ENCODE measurements at places on chromosomes 6 and 20.

- no peak for DNase-seq
These were observed 64.3 kb upstream of the AFDN start for GRCh38 chr6:167762259-167762962.

DNA sequence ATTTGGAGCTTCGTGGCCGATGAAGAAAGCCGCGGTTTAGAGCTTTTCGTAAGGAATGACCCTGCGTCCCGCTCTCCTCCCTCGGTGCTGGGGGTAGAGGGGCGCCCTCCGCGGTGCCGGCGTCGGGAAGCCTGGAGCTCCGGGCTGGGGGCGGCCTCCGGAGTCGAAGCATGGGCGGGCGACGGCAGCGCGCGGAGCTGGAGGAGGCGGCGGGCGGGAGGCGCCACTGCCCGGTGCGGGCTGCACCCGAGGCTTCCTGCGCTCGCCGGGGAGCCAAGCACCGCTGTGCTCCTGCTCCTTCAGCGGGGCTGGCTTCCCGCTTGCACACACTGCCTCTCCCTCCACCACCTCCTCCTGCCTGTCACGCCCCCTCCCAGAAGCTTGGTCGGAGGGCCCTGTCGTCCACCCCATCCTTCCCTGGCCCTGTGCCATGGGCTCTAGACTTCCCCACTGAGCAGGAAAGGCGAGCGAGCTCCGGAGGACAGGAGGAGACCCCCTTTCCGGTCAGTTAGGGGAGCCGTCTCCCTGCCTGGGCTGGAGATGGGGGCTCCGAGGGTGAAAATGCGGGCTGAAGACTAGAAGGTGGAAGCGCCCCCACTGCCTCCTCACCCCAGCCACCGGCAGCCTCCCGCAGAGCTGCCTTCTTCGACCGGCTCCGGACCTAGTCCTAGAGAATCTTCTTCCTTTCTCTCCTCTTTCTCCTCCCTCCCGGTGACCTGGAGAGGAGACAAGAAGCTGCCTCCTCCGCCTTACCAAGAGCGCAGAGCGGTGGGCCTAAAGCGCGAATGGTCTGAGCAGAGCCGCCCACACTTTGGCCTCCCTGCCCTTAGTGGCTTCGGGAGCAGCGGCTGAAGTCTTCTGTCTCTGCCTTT is 1.8 kb downstream of the CDH4 start:
- DNase-seq: no peak

DNA sequence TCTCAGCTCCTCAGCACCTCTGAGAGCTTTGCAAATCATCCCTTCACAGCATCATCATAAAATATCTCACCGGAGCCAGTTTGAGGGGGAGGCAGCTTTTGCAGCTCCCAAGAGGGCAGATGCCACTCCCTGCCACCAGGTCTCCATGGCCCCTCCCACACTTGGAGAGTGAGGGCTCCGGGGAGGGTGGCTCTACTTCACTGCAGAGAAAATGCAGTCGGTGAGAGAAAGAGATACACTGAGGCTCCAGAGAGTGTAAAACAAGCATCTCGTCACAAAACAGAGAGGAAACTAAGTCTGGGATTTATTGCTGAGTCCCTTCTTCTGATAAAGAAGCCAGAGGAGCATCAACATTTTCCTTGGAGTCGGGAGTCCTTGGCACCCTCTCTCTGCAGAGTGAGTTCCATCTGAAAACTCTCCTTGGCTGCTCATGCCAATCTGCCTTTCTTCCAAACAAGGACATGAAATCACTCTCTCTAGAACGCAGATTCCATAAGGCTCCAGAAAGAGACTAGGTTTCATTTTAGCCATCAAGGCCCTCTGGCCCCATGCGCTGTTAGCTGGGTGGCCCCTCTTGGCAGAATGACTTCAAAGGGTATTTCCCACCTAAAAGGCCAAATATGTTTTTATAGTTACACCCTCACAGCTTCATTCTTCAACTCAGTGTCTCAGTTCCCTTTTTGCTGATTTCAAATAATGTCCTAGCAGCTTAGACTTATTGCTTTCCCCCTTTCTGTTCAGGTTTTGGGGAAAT is 70.6 kb upstream of the F13A1 start:
- DNase-seq: no peak

GRCh38 chr6:170177772-170178560 is 112.9 kb downstream of the DLL1 start:
- no peak for DNase-seq

GRCh38 chr20:58702859-58703648 is 10.5 kb downstream of the NPEPL1 start:
- no peak for DNase-seq

DNA sequence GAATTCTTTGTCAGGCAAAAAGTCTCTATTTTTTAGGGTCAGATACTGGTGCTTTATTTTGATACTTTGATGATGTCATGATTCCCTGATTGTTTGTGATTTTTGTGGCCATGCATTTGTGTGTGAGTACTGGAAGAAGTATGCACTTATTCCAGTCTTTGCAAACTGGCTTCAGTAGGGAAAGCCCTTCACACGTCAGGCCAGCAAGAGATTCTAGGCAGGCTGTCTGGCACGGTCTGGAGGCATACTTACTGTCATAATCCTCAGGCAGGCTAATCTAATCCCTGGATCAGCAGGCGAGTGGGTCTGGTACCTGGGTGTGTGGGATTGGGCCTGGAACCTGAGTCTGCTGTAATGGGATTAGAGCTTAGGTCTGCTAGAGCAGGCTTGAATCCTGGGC is 391.8 kb upstream of the MMS22L start:
- DNase-seq: no peak

Data from activated gamma-delta T cell treated with anti-CD3 and anti-CD28 coated beads, Interleukin-2, amount 50 U/mL, for 16 hours (primary cell).